ENCODE measurements at places on chromosomes 5 and 9.

- DNase-seq: no peak
Measured at GRCh38 chr5:131974956-131975726, 29.7 kb upstream of the MEIKIN start.

DNA sequence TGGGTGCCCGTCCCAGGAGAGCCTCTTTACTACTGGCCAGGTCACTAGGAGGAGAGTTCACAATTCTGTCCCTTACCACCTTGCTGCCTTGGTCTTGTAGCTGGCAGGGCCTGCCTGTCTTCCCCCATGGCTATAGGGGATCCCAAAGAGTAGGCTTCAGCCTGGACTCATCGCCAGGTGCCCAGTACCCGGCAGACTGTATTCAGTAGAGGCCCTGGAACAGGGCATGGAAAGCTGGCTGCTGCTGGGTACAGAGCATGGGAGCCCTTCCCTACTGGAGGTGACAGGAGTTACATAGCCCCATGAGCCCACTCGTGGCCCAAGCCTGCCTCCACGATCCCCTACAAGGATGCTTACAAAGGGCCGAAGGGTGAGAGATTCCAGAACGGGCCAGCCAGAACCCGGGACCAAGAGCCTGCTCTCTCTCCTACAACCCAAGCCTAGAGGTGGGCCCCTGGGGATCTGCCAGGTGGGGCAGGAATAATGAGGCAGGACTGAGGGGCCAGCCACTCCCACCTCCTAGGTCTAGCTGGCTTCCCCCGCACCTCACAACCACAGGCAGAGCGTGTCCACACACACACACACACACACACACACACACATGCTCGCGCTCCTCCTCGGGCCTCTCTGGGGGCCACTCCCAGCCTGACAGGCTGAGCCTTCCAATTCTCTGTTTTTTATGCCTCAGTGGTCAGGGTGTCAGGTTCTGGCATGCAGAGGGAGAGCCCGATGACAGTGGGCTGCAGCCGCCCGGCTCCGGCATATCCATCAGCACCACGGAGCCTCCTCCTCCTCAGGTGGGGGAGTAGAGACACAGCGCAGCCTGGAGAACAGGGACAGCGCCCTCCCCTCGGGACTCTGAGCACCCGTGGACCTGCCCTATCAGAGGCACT, 186.0 kb downstream of the PAX5 start:
- DNase-seq: no peak

DNA sequence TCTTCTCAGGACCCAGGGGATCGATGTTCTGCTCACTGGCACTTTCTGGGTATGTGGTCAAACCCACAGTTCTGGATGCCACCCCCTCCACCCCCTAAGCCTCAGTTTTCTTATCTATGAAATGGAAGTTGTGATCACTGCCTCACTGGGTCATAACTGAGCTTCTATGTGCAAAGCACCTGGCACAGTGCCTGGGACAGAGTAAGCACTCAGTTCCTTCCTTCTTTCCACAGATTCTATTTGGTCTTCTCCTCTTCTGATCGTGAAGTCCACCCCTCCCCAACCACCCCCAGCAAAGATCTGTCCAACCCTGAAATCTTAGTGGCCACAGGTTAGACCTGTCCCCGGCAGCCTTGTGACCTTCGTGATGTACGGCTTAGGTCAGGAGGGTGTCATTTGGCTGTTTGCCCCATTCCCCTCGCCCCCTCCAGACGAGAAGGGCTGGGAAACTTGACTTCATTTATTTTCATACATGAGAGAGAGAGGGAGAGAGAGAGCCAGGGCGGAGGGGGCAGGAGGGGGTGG, 181.4 kb downstream of the FGF18 start:
- DNase-seq: no peak

DNA sequence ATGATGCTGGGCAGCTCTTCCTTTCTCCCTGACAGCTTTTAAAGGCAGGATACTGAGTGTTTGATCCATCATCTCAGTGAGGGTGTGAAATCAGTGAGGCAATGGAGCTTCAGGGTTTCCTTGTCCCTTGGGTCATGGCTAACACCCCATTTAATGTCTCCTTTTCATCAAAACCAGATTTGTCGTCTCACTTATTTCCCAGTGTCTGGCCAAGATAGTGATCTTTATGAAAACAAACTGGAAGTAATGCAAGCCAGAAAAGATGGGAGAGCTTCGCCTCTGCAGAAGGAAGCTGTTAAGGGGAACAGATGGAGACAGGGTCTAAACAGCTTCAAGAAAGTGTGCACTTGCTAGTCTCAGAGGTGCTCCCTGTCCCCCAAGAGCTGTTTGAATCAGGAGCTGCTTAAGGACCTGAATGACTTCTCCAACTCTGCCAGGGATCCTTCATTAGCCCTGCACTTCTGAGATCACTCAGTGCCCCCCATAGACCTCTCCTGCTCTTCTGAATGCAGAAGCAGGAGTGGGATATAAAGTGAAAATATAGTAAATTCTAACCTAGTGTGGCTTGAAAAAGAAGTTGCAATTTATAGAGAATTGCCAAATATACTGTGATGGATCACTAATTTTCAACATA, 96.1 kb downstream of the F2RL2 start:
- DNase-seq: no peak
